ENCODE measurements at places on chromosomes 12 and 14.

- DNase-seq = no peak
Observed at GRCh38 chr12:80778005-80778541, 61.4 kb downstream of the MYF5 start.

DNA sequence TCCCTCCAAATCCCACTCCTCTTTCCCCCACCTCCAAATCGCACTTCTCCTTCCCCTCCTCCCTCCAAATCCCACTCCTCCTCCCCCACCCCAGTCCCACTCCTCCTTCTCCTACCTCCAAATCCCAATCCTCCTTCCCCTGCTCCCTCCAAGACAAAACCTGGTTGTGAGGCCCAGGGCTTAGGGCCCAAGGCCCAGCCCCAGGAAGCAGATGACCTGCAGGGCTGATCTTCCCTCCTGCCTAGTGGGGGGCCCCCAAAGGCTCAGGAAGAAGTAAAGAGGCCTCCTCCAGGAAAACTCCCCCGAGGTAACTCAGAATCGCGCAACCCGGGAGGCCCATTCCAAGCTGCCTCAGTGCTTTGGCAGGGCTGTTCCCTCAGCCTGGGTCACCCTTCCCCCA is 34.4 kb downstream of the NCOR2 start:
- DNase-seq = no peak

GRCh38 chr12:39047539-39048262 is 142.3 kb upstream of the CPNE8 start:
- DNase-seq = no peak

DNA sequence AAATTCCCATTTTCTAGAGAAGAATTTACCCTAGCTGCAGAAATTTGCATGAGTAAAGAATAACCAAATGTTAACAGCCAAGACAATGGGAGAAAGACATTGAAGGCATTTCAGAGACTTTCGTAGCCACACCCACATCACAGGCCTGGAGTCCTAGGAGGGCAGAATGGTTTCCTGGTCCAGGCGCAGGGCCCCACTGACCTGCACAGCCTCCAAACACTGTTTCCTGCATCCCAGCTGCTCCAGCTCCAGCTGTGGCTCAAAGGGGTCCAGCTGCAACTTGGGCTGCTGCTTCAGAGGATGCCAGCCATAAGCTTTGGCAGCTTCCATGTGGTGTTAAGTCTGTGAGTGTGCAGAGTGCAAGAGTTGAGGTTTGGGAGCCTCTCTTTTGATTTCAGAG is 6.5 kb upstream of the PRR4 start:
- DNase-seq = no peak

DNA sequence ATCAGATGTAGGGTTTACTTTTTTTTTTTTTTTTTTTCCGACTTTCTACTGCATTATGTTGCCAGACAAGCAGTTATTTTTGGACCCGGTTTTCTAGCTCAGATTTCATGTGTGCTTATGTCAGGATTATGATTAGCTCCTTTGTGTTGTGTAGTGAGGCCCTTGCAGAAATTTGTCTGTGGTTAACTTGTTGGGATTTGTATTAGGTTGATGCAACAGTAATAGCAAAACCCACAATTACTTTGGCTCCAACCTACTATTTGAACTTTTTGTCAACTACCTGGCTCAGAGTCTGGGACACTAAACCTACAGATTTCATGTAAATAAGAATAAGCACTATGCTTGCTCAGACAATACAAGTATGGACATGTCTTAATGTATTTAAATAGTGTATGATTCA is 44.1 kb upstream of the KCNJ8 start:
- no peak for DNase-seq
